ENCODE measurements at places on chromosomes 6 and 20.

DNA sequence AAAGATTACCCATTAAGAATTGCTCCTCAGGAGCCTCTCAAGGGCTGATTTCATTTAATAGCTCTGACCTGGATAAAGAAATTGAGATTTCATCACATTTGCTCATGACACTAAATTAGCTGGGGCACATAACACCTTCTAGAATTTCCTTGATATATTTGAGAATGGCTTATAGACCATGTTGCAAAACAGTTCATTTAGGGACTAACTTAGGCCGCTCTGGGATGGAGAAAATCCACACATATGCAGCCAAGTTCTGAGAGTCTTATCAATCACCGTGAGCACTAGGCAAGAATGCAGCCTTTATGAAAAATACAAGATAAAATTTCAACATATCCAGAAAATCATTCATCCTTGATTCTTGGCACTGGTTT is 91.0 kb upstream of the MCHR2 start:
- peak; percentile 50 for DNase-seq

DNA sequence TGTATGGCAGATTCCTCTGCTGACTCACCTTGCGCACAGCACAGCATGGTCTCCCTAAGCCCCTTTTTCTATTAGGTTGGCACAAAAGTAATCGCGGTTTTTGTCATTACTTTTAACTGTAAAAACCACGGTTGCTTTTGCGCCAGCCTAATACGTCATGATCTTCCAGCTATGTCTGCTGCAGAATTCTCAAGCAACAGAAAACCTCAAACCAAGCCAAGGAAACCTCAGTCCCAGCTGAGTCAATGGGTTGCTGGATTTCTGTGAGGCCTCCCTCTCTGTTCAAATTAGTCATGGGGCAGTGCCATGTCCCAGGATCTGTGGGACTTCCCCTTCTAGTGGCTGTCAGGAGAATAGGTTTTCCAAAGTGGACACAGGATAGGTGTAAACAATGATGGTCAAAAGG is 15.7 kb upstream of the ENPP1 start:
- peak; percentile 28 for DNase-seq

GRCh38 chr6:6750594-6751265 is 162.2 kb downstream of the LY86 start:
- DNase-seq, result no peak

GRCh38 chr6:169406034-169406433 is 152.4 kb upstream of the THBS2 start:
- no peak for DNase-seq

GRCh38 chr6:84739866-84740208 is 24.6 kb downstream of the TBX18 start:
- DNase-seq, result peak; percentile 32

DNA sequence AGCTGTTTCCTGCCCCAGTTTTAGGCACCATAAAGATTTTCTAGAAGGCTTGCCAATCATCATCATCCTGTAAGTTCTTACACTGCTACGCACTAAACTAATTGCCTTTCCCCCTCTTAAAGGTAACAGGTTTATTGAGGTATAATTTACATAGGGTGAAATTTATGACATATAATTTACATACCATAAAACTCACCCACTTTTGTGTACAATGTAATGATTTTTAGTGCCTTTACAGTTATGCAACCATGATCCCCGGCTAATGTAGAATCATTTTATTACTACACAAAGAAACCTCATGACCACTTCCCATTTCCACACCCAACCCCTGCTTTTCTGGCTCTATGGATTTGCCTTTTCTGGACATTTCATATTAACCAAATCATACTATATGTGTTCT is 21.1 kb downstream of the GCNT2 start:
- DNase-seq, result no peak

DNA sequence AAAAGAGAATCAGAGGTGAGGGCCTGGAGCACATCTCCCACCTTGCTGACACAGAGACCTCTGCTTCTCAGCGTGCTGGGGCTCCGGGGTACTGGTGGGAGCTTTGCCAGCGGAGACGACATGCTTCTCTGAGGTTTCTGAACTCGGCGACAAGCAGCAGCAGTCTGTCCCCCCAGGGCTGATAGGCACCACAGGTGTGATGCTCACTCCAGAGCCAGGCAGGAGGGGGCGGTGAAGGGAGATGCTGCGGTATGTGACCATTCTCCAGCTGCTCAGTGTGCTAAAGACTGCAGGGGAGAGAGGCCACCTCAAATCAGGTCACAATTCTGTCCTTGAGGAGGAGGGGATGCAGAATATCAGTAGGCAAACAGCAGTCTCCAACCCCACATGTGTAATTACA is 219.9 kb downstream of the ALDH8A1 start:
- DNase-seq, result no peak

DNA sequence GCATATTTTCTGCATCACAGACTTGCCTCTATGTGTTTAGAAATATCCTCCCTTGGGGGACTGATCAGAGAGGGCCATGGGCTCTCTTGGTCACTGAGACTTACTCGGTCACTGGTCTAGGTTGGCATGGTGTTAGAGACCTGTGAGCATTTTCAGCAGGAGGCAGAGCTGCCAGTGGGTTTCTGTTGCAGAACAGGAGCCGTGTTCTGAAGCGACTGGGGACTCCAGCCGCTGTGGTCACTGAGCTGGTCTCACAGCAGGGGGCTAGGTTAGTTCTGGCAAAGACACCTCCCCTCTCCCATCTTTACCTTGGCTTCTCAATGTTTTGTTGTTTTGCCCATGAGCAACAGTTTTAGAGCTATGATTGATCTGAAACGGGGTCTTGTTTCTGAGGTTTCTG is 8.7 kb downstream of the TMEM181 start:
- DNase-seq, result no peak

DNA sequence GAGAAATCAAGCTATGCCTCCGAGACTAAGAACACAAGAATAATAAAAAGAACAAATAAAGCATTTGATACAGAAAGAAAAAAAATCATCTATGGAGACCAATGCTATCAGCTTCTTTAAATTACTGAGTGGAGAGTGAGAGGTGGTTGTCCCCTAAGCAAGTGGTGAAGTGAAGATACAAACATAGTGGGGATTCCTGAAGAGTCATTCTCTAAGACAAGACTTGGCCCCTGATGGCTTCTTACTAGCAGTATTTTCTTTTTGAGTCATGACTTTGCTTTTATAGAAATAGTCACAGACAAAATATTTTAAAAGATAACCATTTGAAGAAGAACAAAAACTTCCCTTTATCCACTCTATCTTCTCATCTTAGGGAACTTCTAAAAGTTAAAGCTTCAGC is 261.4 kb upstream of the PRDM1 start:
- peak; percentile 36 for DNase-seq

GRCh38 chr6:67287566-67287965 is 1347.5 kb upstream of the ADGRB3 start:
- DNase-seq, result no peak

GRCh38 chr6:33508935-33509926 is 54.9 kb downstream of the ZBTB9 start:
- no peak for DNase-seq

- DNase-seq, result no peak
These were observed 64.2 kb upstream of the SUPT3H start for GRCh38 chr6:45441851-45442453.

- no peak for DNase-seq
These were observed 39.6 kb upstream of the PLAGL1 start for GRCh38 chr6:144047688-144048087.

- DNase-seq, result no peak
These were observed 47.3 kb downstream of the TSHZ2 start for GRCh38 chr20:53019464-53019863.

GRCh38 chr6:159716247-159717096 is 10.8 kb upstream of the WTAP start:
- peak; percentile 96 for DNase-seq

DNA sequence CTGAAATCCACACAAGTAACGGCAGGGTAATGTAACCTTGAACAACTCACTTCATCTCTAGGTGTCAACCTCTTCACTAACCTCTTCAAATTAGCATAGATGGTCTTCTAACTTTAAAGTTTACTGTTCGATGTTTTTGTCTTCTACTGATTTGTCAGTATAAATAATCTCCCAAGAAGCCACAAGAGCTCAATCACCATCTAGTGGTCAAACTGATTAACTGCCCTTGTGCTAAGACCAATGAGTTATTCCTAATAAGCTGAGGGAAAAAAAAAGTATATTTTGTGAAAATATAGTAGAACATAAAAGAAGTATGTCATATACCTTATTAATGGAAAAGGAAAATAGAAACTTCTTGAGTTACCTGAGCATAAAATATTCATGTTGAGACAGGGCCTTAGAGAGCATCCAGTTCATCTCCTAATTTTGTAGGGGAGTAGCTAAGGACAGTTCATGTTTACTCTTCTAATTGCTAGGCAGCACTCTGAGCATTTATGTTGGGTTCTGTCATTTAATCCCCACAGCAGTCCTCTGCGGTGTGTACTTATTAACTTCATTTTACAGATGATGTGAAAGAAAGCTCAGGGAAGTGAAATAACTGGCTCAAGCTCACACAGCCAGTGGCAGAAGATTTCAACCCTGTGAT is 317.1 kb downstream of the ESR1 start:
- DNase-seq, result peak; percentile 57

- DNase-seq, result no peak
These were observed 83.2 kb downstream of the DLL1 start for GRCh38 chr6:170207586-170208181.

DNA sequence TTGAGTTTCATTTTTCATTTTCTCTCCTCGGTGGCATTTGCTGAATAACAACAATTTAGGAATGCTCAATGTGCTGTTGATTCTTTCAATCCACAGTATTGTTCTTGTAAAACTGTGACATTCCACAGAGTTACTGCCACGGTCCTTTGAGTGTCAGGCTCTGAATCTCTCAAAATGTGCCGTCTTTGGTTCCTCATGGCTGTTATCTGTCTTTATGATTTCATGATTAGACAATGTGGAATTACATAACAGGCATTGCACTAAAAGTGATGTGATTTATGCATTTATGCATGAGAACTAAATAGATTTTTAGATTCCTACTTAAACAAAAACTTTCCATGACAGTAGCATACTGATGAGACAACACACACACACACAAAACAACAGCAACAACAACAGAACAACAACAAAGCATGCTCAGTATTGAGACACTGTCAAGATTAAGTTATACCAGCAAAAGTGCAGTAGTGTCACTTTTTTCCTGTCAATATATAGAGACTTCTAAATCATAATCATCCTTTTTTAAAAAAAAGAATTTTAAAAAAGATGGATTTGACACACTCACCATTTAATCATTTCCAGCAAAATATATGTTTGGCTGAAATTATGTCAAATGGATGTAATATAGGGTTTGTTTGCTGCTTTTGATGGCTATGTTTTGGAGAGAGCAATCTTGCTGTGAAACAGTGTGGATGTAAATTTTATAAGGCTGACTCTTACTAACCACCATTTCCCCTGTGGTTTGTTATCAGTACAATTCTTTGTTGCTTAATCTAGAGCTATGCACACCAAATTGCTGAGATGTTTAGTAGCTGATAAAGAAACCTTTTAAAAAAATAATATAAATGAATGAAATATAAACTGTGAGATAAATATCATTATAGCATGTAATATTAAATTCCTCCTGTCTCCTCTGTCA is 88.1 kb downstream of the SNAP25 start:
- DNase-seq, result peak; percentile 84

DNA sequence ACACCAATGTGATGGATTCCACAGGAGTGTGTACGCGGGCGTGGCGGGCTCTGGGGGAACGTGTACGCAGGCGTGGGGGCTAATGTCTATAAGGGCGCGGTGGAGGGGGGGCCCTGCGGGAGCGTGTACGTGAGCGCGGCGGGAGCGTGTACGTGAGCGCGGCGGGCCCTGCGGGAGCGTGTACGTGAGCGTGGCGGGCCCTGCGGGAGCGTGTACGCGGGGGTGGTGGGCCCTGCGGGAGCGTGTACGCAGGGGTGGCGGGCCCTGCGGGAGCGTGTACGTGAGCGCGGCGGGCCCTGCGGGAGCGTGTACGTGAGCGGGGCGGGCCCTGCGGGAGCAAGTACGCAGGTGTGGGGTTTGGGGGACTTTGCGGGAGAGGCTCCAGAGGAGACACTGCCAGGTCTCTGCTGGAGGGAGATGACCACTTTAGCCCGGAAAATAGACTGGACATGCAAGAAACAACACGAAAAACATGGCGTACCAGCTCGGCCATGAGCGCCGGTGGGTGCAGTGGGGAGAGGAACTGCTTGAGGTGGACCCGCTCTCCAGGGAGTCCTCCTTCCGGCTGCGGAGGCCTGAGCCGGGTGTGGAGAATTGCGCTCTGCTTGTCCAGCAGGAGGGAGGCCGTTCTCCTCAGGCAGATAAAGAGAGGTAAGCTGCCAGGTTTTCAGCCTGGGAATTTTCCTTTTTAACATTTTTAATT is 27.8 kb upstream of the SMOC2 start:
- DNase-seq, result no peak

DNA sequence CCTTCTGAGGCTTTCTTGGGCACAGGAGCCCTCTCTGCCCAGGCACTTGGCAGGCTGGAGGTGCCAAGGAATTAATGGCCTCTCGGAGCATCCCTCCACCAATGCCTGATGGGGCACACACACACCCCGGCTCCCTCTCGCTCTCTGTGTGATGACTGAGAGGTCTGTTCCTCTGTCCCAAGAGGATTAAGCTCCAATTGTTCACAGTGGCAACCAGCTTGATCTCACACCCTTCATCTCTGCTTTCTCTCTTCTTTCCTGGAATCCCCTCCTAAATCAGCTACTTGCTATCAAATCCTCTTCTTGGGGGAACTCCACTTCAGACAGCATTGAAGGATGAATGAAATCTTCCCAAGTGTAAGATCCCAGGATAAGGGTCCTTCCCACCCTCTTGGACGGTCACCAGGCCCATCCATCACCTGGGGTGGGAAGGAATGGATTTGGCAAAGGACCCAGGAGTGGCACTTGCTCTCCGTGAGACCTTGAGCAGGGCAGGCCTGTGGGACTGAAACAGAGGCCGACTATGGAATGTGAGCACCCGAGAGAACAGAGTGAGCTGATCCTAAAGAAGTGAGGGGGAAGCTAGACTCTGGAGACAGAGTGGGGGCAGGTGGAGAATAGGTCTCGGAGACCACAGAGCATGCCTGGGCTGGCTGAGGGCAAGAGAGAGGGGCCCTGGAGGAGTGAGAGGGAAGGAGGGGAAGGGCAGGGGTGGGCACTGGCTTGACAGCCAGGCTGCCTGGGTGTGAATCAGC is 93.6 kb downstream of the GRM4 start:
- DNase-seq, result no peak

DNA sequence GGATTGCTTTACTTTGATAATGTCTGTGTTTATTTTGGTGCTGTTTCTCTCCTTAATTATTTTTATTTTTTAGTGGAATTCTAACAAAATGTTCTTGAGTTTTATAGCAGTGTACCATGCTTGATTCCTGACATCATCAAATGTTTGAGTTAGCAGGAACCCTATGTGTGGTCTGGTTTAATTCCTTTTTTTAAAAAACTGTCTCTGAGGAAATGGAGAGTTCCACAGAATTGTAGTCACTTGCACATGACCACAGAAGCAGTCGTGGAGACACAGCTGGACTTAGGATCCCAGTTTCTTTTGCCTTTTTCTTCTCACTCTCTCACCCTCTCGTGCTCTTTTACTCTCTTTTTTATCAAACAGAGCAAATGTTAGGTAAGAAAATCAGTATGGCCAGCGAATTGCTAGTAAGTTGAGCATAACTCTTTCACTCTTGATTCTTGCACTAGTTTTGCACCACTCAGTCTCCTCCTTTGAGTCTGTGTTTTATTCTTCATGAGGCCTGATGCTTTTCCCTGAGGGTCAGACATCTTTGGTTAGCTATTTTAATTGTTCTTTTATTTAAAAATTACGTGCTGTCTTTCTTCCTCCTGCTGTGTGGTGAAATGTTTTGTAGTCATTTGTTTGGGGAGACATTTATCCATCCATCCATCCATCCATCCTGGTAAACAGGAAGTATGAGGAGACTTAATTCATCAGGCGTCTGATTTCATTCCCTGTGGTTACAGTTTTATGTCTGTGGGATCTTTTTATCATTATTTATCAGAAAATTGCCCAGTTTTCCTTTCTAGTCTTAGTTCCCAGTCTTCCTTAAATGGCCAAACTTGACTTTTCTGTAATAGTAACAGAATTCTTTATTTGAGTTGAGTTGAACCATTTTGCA is 83.0 kb downstream of the SCAF8 start:
- peak; percentile 70 for DNase-seq
